ENCODE measurements at places on chromosomes 16 and 17.

GRCh38 chr17:48738803-48739526, 10.4 kb upstream of the HOXB13 start:
- no peak for DNase-seq

DNA sequence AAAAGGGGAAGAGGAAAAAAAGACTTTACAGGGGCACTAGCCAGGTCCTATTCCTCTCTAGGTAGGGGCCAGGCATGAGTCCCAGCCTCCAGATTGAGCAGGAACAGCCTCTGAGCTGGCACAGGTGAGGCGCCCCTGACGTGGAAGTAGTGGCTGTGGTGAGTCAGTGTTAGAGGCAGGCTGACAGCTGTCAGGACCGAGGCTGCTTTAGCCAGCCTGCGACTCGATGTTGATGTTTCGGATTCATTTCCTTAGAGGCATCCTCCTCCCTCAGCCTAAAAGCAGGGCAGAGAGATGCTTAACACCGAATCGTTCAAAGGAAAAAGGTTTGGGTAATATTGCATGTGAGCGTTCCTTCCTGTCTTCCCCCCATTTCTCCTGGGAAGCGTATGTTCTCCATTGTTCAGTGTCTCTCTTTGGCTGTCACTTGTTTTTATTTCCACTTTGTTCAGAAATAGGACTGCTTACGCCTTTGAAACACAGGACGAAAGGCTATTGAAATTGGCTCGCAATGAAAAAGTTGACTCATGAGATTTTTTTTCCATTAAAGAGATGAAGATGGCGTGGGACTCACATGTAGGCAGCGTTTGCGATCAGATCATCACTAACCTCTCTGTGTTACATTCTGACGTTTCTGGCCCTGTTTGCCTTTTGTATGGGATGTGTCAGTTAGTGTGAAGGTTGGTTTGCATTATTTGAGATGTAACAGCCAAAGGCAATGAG, 1.3 kb downstream of the KIAA0513 start:
- DNase-seq: peak; percentile 33

DNA sequence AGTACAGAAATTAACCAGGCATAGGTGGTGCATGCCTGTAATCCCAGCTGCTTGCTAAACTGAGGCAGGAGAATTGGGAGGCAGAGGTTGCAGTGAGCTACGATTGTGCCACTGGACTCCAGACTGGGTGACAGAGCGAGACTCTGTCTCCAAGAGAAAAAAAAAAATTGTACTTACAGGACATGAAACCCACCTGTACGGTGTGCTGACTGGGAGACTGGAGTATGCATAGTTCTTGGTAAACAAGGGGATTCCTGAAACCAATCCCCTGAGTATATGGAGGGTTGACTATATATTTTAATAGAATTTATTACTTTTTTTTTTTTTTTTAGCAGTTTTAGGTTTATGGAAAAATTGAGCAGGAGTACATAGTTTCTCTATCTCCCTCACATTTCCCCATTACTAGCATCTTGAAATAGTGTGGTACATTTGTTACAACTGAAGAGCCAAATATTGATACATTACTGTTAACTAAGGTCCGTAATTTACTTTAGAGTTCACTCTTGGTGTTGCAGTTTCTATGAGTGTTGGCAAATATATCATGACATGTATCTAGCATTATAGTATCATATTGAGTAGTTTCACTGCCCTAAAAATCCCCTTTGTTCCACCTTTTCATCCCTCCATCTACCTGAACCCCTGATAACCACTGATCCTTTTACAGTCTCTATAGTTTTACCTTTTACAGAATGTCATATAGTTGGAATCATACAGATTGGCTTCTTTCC, 19.3 kb downstream of the TENT4B start:
- DNase-seq: no peak

DNA sequence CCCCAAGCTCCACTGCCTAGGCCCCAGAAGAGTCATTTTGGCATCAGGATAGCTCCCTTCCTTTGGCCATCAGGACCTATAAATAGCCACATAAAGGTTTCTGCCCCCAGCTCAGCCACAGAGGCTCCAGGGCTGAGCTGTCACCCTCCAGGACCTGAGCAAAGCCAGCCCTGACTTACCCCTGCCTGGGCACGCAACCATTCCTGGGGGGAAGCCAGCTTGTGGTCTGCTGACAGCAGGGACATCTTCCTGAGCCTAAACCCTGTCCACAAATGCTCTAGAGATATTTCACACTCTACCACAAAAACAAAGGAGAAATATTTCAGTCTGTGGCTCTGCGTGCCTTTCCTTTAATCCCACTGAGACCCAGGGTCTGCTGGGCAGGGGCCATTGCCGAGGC, 123.7 kb upstream of the CCL2 start:
- no peak for DNase-seq

DNA sequence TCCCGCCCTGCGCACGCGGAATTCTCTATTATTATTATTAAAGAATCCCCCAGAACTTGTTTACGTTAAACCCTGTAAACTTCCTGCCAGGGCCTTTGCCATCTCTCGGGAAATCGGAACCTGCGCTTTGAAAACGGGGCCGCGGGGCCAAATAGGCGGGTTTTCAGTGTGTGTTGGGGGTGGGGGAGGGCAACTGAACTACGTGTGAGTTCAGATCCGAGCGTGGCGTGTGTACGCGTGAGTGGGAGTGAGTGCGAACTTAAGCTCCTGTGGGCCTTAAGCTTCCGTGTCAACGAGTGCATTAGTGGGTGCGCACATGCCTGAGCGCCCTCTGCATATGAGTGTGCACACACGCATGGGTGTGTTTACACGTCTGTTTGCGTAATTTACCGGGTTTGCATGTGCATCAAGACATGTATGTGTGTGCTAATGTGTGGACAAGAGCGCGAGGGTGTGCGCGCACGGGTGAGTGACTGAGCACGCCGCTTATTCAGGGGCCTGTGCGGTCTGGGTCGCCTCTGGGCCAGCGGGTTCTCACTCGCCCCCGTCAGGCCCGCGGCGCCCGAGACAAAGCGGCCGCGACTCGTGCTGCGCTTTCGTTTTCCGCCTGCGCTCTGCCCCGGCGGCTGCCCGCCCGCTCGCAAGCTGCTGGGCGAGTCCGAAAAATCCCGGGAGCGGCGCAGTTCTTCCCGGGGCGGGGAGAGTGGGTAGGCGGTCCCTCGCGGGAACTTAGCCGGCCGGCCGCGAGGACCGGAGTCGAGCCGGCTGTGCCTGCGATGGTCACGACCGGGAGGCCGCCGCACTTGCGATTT, 1.2 kb upstream of the FOXF1 start:
- peak; percentile 67 for DNase-seq

DNA sequence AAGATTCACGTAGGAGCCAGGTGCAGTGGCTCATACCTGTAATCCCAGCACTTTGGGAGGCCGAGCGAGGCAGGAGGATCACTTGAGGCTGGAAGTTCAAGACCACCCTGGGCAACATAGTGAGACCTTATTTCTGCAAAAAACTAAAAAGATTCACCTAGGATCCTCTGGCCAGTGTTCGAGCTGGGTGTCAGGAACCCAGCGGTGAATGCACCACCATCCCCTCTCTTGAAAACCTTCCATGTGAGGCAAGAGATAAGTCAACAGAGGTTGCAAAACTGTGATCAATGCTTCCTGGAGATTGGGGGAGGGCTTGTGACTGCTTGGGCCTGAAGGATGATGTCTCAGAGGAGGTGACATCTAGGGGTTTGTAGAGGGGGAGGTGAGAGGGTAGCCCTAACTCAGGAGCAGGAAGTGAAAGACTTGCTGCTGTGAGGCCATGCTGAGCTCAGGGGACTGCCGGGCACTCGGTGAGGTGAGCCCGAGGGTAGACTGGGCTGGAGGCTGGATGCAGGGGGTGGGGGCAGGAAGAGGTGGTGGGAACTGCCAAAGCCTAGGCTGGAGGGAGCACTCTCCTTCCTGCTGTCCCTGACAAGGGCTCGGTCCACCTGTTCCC, 11.7 kb downstream of the GJD3 start:
- no peak for DNase-seq

DNA sequence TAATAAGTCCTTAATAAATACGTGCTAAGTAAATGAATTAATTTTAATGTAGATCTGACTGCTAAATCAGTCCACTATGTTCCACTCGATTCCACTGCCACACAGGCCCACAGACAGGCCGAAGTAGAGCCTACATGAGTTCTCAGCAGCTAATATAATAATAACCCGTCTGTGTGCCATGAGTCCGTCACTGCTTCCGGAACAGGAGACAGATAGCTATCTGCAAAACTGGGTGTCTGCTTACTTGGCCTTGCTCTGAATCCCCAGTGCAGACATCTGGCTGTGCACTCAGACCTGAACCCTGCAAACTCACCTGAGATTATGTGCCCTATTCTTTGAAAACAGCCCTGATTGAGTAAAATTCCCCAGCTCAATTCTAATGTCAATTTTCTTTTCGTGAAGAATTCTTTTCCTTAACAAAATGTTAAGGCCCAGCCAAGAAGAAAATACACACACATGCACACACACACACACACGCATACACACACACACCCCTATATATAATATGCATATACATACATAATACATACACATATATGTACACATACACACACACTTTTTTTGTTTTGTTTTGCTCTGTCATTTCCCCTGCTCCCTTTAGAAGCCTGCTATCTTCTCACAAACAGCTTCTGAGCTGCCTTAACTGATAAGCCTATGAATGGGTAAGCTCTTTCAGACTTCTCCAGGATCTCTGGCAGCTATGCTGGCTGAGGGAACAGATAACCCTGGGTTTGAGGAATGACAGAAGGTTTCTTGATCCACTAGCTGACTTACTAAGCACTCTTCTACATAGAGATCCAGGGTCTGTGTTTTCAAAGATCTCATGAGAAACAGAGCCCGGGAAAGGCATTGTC, 39.8 kb upstream of the TOM1L1 start:
- DNase-seq: no peak

GRCh38 chr17:76331083-76331482, 22.6 kb downstream of the PRPSAP1 start:
- no peak for DNase-seq

DNA sequence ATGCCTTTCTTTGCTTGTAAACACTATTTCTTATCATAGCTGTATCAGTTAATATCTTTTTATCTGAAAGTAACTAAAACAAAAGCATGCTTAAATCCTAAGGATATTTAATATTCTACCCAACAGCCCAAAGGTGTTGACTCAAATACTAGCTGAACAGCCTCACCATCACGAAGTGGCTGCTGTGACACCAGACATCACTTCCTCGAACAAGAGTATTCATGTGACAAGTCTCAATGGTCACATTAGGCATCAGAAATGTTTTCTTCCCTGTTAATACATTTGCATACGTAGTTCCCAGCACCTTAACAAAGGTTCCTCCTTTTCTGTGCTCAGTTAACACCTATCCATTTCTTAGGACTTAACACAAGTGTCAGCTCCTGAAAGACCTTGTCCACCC, 193.8 kb upstream of the DYNLRB2 start:
- no peak for DNase-seq

DNA sequence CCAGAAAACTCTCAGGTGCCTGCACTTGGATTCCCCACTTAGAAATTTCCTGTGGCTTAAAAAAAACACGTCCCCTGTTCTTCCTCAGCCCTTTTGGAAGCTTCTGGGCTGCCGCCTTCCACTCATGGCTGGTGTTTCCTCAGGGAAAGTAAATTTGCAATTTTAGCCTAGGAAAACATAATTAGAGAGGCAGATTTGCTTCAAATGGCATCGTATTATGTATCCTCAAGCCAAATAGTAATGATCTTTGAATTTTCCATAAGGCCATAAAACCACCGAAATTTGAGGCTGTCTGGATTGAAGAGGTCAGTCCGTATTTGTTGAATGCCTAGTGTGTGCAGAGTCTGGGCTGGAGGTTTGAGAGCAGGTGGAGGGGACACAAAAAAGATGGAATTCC, 17.7 kb downstream of the MGAT5B start:
- no peak for DNase-seq

DNA sequence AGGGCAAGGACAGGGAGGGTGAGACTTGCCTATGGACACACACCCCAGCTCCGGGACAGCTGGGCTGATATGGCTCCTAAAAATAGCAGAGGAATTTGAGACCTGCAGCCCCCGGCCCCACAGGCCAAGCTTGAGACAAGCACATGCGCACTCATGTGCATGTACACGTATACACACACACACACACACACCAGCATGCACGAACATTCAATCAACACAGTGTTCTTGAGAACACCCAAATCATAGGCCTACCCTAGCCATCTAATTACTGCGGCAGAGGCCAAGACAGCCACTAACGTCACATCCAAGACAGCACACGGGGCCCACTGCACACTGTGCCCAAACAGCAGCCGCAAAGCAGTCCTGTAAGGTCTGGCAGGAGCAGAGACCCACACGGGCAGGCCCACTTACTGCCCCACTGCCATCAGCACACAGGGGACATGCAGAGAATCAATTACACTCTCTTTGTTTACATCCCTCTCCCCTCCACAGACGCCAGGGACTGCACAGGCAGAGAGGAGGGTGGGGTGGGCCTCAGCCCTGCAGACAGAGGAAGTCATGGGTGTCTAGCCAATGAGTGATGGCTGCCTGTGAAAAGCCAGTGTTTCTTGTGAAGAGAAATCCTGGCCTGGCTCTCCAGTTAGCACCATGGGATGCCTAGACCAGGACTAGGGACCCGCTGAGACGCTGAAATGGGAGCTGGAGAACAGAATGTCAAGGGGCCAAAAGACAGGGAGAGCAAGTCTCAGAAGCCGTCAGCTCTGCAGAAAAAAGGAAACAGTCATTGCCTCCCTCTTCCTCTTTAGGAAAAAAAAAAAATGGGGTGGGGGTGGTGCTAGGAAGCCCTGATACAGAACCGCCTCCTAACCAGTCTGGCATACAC, 39.3 kb downstream of the MYO18A start:
- DNase-seq: no peak

Data from NCI-H226 (cell line).